Activated CD8-positive, alpha-beta memory T cell treated with anti-CD3 and anti-CD28 coated beads for 4 hours (primary cell): ENCODE measurements at places on chromosomes 6 and 20.
A peak's percentile ranks its signal among the peaks of the same experiment; 100 is the strongest.

DNA sequence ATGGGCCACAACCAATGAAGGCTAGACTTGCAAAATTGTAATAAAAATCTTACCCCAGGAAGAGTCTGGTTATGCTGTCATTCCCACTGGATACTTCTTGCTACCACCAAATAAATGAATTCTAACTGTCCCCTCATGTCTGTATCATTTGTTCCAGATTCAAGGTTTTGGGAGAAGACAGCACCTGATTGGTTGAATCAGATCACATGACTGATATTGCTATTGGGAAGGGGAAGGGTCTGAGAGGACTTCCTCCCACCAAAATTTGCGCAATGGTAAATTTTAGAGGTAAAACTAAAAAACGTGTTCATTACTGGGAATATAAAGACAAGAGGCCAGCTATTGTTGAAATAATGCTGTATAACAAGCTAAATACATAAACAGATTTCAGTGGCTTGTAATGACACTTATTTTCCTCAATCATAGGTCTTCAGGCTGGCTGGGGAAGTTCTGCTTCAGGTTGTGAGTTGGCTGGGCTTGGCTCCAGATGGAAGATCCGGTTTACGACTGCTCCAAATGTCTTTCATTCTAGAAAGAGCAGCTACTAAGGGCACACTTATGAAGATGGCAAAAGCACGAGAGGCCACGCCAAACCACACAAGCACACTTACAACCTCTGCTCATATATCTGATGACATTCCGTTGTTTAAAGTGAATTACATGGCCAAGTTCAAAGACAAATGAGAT lies 27.1 kb upstream of the TASP1 start:
- DNase-seq = no peak

GRCh38 chr6:41059556-41059955 lies 6.6 kb downstream of the APOBEC2 start:
- no peak for DNase-seq

DNA sequence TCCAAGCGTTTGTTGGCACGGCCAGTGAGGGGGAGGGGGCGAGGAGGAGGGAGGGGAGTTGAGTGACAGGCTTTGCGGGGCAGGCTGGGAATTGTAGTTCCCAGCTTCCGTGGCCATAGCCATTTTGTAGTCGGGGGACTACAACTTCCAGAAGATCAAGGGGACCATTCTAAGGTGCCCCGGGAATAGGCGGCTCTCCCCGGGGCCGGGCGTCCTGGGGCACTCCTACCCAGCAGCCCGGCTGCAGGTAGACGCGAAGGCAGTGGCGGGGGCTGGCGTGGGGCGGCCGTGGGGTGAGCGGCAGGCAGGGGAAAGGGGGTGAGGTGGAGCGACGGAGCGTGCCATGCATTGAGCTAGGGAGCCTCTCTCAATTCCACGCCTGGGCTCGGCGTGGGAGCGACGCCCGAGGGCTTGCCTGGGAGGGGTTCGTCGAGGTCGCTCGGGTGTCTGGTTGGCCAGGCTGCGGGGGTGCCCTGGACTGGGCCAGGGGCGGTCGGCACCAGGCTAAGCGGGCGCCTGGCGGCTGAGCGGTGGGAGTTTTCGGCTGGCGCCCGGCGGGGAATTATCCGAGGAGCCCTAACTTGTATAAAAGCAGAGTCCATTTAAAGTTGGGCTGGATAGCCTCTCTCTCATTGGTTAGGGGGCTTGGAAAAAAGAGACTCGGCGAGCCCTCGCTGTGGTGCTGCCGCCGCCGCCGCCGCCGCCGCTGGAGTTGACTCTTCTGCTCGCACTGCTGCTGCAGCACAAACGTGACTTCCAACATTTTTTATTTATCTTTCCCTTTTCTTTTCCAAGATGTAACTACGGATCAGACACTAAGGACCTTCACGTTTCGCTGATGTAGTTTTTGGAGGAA lies at the start of gene JARID2:
TSS of gene JARID2 (plus strand) at position 709 of the 856 bp plus-strand sequence. CDS start 471 bp downstream, outside the sequence.
- DNase-seq = peak; percentile 88

DNA sequence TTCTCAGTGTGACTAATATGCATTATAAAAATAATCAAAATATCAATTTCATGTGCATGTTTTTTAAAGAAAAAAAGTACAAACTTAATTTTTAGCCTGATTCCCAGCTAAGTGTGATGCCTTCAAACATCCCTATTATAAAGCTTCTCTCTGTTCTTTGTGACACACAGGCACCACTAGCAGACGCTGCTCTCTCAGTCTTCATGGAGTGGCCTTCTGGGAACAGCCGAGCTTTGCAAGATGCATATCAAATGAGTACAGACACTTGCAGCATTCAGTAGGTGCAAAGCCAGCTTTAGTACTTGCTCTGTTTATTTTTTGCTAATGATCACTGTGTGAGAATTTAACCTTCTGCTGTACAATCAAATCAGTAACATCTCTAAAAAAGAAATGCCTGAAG lies 340.0 kb downstream of the ADGRB3 start:
- DNase-seq = no peak

DNA sequence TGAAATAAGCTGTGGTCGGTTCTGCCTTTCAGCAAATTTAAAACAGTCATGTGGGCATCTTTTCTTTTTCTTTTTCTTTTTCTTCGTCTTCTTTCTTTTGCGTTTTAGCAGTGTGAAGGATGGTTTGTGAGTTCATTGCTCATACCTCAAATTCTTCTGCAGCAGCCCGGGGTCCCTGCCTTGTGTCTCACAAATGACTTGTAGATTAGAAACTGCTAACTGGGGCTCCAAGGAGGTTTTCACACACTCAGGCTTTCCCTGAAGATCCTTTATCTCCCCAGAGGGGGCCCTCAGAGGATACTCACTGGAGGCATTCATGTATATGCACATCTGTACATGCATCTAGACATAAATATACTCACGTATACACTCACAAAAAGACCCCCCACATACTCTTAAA lies 1.7 kb downstream of the SMOC2 start:
- no peak for DNase-seq

- no peak for DNase-seq
Measured at GRCh38 chr6:149185799-149186357, 131.6 kb upstream of the TAB2 start.

DNA sequence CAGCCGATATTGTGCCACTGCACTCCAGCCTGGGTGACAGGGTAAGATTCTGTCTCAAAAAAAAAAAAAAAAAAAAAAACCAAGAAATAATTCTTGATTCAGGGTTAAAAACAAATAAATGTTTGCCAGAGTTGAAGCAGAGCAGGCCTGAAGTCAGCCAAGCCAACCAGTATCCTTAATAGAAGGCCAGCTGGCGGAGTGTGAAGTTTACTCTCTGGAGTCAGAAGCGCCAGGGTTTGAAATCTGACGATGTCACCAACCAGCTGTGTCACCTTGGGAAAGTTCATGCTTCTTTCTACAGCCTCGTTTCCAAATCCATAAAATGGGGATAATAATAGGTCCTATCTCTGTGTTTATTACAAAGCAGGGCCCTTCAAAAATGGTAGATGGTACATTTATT lies 73.0 kb upstream of the ENPP5 start:
- no peak for DNase-seq

- DNase-seq = no peak
Measured at GRCh38 chr6:46513533-46513932, 22.3 kb upstream of the RCAN2 start.

GRCh38 chr20:12072954-12073264 lies 155.2 kb downstream of the BTBD3 start:
- DNase-seq = no peak

DNA sequence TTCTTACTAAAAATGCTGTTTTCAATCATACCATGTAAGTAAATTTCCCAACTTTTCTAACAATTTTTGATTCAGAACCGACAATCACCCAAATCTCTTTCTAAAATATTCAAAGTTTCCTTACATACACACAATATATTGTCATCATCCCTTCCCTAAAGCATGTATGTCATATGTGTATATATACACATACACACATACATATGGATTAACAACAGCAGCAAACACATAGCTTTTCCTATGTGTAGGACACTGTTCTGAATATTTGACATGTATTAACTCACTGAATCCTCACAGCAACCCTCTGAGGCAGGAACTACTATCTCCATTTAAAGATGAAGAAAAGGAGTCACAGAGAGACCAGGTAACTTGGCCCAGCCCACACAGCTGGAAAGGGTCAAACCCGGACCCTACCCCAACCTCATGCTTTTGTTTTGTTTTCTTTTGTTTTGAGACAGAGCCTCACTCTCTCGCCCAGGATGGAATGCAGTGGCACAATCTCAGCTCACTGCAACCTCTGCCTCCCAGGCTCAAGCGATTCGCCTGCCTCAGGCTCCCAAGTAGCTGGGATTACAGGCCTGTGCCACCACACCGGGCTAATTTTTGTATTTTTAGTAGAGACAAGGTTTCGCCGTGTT lies 7.2 kb downstream of the FYN start:
- DNase-seq = no peak

- no peak for DNase-seq
Measured at GRCh38 chr20:50037123-50037522, 54.3 kb downstream of the SNAI1 start.

DNA sequence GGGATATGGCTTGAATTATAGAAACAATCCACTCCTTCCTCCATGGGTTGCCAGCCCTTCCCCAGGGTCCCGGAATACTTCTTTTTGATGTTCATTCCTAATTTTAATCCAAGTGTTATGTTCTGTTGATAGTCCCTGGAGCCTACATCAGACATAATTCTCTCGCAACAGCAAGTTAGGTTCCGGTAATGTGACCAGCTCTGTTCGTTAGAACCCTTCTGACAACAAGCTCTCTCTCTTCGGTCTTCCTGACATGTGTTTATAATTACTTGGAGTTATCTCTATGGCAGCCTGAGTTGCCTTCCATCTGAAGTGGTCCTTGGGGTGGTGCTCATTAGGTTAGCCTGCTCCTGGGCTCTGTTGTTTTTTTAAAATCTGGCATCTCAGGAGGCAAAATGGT lies 506.9 kb upstream of the JARID2 start:
- DNase-seq = no peak

DNA sequence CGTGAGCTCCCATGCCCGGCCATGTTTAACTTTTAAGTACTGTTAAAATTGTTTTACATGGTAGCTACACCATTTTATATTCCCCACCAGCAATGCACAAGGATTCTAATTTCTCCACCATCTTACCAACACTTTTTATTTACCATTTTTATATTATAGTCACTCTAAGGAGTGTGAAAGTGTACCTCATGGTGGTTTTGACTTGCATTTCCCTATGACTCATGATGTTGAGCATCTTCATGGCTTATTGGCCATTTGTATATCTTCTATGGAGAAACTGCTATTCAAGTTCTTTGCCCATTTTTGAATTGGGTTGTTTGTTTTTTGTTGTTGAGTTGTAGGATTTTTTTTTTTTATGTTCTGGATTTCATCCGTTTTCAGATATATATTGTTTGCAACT lies 15.6 kb upstream of the BPHL start:
- DNase-seq = no peak

- no peak for DNase-seq
Measured at GRCh38 chr20:49669601-49670189, 44.0 kb downstream of the B4GALT5 start.

- DNase-seq = no peak
Measured at GRCh38 chr6:89986650-89987074, 92.4 kb downstream of the GJA10 start.

DNA sequence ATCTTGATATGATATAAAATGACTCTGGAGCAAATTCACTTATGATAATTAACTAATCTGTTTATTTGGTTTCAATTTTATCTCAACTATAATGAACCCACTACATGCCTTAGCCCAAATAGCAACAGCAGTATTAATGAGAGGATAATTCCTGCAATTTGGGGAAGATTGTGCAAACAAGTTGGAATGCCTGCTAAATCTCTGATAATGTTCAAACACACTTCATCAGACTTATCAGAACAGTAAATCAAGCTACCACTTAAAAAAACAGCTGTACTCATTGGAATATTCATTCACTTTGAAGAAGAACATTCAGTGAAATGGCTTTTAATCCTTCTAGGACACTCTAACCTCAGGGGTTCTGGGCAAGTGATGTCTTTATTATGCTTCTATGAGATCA lies 85.4 kb downstream of the CBLN4 start:
- no peak for DNase-seq

- DNase-seq = no peak
Measured at GRCh38 chr6:6317825-6318733, 2.4 kb downstream of the F13A1 start.

DNA sequence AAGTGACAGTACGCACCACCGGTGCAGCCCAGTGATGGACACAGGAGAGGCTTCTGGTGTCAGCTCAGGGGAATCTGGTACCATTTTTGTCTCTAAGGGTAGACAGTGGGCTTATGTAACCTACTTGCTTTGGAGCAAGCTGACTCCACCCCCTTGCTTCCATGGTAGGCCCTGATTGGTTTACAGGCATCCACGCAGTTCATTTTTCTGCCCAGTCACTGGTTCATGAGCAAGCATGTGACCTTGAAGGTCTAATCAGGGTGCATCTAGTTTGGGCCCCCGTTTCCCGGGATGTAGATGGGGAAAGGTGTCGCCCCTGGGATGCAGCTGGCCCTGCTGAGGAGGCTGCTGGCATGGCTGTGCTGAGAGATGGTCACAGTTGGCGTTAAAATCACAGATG lies 244.8 kb upstream of the KCNG1 start:
- no peak for DNase-seq

DNA sequence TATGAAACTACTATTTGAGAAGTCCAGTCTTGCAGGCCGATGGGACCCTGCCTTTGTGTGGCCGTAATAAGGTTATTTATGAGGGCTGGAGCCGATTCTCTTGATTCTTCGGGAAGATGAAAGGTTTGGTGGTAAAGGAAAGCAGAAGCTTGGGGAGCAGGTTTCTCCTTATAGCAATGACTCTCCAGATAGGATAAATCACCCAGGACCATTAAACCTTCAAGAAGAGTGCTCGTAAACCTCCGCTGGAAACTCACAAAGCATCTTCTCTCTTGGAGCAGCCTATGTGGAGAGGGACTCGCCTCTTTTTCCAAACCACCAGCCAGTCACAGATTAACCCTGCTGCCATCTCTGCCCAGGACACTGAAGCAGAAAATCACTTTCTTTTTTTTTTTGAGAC lies 69.6 kb upstream of the SALL4 start:
- no peak for DNase-seq

GRCh38 chr6:40930555-40930954 lies 108.5 kb downstream of the UNC5CL start:
- no peak for DNase-seq
